ENCODE measurements at places on chromosomes 4 and X. TPM values are rescaled to one million over a fixed set of nuclear protein-coding genes. Genes with fewer than 3 reads are reported as not detected.

AMBN gene
- not detected for total RNA-seq

PAGE3 gene
- total RNA-seq: not detected

TMSB15C gene
- 4.3 TPM for total RNA-seq

GRCh38 chr4:37995981-37996775, 36.0 kb downstream of the PTTG2 start:
- no peaks in the 10 kb centered on the region for H3K27me3 ChIP-seq
- no peak overlapping the region for H3K27ac ChIP-seq
- H3K36me3 ChIP-seq: peaks cover 3% of the 10 kb centered on the region
- H3K4me3 ChIP-seq: no peak overlapping the region
- no peak for DNase-seq

DNA sequence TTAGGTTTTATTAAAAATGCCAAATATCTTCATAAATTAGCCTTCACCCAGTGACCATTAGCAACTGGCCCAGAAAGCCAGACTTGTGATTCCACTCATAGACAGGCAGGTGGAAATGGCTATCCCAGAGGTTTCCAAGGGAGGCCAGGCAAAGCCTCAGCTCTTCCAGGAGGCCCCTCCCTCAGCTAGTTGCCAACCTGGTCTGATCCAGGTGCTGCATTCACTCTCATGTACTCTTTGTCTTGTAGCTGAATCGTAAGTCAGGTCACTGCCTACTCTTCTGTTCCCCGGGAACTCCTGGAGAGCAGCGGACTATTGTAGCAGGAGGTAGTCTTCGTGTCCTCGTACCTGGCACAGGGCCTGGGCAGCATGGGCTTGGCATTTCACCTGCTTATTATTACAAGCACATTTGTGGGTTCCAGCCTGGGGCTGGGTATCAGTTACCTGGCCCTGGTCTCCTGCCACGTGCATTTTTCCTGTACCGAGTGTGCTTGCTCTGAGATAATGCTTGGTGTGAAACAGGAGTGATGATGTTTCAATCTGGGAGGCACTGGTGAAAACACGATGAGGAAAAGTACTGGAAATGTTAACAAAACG, 101.6 kb downstream of the FAM193A start:
- no peaks in the 10 kb centered on the region for H3K4me1 ChIP-seq
- H3K27me3 ChIP-seq: no peaks in the 10 kb centered on the region
- H3K27ac ChIP-seq: no peak overlapping the region
- DNase-seq: no peak

DNA sequence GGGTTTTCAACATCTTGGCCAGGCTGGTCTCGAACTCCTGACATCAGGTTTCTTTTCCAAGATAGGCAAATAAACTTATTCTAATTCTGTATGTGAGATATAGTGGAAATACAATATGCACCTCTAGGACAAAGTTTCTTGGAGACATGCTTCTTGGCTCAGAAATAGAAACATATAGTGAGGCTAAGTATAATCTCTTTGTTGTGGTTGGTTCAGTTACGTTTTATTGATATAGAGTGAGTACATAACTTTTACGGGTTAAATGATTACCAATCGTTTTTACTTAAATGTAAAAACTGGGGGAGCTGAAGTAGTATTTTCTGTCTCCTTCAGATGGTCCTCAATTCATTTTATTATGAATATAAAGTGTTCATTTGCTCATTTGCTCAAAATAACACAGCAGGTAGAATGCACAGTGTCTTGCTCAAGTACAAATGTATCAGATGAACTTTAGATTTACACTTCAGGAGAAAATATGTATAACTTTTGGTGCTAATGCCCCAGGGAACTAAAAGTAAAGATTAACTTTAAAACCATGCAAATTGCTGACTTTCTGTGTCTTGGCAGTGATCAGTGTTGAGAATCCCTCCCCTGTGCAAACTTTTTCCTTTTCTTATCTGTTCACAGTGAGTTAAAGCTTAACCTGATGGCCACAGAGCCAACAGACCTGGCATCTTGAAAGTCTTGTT, 77.6 kb downstream of the AFF1 start:
- H3K4me3 ChIP-seq: no peak overlapping the region
- peaks cover 83% of the 10 kb centered on the region for H3K4me1 ChIP-seq
- H3K27ac ChIP-seq: no peak overlapping the region
- H3K36me3 ChIP-seq: peaks cover 3% of the 10 kb centered on the region
- no peaks in the 10 kb centered on the region for H3K27me3 ChIP-seq

GRCh38 chr4:38782452-38783108, at the start of gene TLR10:
Gene TLR10 (minus strand): TSS chr4:38782990. CDS start chr4:38775590, 7,400 bp downstream.
- H3K27me3 ChIP-seq: peaks cover 1% of the 10 kb centered on the region
- peaks cover 2% of the 10 kb centered on the region for H3K36me3 ChIP-seq
- H3K27ac ChIP-seq: no peak within 1 kb of the TSS

DNA sequence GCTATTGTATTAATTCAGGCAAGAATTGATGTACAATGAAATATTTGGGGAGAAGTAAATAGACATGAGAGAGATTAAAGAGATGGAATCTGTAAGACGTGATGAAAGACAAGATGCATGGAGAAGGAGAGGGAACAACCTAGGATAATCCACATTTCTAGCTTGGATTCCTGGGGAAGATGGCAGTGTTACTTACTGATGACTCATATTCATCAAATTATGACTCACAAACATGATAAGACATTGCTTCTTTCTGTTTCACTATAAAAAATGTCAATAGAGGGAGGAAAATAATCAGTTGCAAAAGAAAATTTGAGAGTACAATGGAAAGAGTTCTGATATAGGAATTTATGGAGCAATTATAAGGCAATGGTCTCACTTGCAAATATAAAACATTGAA, 104.1 kb upstream of the BMP3 start:
- no peak for DNase-seq
- no peak overlapping the region for H3K4me3 ChIP-seq
- H3K27ac ChIP-seq: no peak overlapping the region
- H3K36me3 ChIP-seq: no peaks in the 10 kb centered on the region

GRCh38 chr4:123403080-123403604, 6.5 kb downstream of the SPRY1 start:
- no peak for DNase-seq
- peaks cover 45% of the 10 kb centered on the region for H3K4me1 ChIP-seq
- H3K27me3 ChIP-seq: peaks cover 5% of the 10 kb centered on the region
- peak overlapping the region; percentile 98 for H3K4me3 ChIP-seq

DNA sequence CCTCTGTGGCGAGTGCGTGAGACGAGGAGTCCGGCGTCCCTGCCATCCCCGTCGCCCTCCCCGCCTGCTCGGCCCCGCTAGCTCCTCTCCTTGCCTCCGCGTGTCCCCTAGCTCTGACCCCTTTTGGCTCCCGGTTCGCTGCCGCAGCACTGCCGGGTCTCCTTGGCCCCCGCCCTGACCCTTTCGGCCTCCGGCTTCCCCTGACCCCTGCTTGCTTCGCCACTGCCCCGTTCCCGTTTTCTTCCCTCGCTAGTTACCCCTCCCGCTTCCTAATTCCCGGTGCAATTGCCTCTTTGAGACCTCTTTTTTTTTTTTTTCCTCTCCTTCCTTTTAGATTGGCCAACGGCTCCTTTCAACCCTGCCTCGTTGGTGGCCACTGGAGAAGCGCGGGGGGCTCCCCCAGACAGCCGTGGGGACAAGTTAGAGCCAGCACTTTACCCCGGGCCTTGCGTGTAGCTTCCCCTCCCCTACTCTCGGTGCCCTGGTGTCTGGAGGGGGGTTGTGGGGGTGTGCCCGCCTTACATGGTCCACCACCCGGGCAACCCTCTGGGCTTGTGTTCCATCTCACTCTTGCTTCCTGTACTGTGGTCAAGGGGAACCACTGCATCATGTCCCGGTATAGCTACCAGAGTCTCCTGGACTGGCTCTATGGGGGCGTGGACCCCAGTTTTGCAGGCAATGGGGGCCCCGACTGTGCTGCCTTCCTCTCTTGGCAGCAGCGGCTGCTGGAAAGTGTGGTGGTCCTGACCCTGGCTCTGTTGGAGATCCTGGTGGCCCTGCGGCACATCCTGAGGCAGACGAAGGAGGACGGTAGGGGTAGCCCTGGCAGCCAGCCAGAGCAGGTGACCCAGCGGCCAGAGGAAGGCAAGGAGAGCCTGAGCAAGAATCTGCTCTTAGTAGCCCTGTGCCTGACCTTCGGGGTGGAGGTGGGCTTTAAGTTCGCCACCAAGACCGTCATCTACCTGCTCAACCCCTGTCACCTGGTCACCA, 548 bp downstream of the TMEM164 start:
- H3K4me3 ChIP-seq: peak overlapping the region; percentile 92
- H3K4me1 ChIP-seq: peaks cover 31% of the 10 kb centered on the region
- H3K36me3 ChIP-seq: peaks cover 2% of the 10 kb centered on the region
- H3K27ac ChIP-seq: peak overlapping the region; percentile 86
- DNase-seq: no peak

DNA sequence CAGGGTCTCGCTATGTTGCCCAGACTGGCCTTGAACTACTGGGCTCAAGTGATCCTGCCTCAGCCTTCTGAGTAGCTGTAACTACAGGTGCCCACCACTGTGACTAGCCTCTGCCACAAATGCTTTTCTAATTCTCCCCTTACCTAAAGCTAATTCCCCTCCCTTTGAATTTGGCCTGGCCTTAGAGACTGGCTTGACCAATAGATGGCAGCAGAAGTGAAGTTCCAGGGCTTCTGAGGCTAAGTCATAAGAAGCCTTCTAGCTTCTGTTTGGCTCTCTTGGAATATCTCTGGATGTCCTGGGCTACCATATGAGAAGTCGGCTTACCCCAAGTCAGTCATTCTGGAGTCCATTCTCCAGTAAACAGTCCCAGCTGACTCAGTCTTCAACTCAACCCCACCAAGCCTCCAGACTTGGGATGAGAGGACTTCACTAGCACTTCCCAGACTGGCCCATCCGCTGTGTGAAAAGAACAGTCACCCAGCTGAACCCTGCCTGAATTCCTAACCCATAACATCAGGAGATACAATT, 61.0 kb downstream of the HPRT1 start:
- H3K27me3 ChIP-seq: no peaks in the 10 kb centered on the region
- no peak overlapping the region for H3K27ac ChIP-seq
- H3K4me1 ChIP-seq: peaks cover 10% of the 10 kb centered on the region

GRCh38 chr4:77731656-77732055, 87.5 kb downstream of the CNOT6L start:
- no peak overlapping the region for H3K4me3 ChIP-seq
- peaks cover 50% of the 10 kb centered on the region for H3K36me3 ChIP-seq
- no peaks in the 10 kb centered on the region for H3K27me3 ChIP-seq
- DNase-seq: no peak
- no peak overlapping the region for H3K27ac ChIP-seq

DNA sequence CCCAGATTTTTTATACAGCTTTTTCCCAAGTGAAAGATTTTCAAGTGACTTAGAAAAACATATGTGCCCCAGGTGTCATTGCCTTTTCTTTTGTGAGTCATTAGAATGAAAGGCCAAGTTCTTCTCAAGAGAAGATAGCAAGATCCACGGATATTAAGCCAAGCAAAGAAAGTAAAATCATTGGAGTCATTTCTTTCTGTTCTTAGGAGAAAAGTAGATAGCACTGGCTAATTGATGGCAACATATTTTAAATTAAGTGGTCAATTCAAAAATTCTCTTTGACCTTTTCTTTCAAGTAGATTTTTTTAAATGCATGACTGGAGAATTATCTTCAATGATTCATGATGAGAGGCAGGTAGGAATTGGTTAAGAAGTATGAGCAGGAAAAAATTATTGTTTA, 94.4 kb downstream of the HHIP start:
- no peak for DNase-seq
- no peak overlapping the region for H3K27ac ChIP-seq
- H3K4me3 ChIP-seq: no peak overlapping the region

All from activated T-helper 1 cell treated with anti-CD3 and anti-CD28 coated beads, Interleukin-12 subunit alpha, Interleukin-12 subunit beta, Interleukin-2, Interleukin-4 antibody, amounts not matched to agents 30 ng/mL and 10 ng/mL and 1 ng/mL, durations not matched to agents 14 hours and 24 hours and 36 hours (primary cell).